ENCODE measurements at places on chromosomes 3 and 15.

GRCh38 chr3:140794507-140794906 is 116.6 kb downstream of the TRIM42 start:
- DNase-seq, result no peak

GRCh38 chr3:53658613-53659193 is 164.3 kb downstream of the CACNA1D start:
- DNase-seq, result peak; percentile 54

GRCh38 chr3:191328962-191329653 is at the start of gene CCDC50:
Gene CCDC50, plus strand, starts transcription at chr3:191329394. Its CDS starts 281 bp downstream, at chr3:191329675.
- peak; percentile 67 for DNase-seq

- no peak for DNase-seq
Observed at GRCh38 chr3:149003653-149004305, 12.4 kb downstream of the GYG1 start.

DNA sequence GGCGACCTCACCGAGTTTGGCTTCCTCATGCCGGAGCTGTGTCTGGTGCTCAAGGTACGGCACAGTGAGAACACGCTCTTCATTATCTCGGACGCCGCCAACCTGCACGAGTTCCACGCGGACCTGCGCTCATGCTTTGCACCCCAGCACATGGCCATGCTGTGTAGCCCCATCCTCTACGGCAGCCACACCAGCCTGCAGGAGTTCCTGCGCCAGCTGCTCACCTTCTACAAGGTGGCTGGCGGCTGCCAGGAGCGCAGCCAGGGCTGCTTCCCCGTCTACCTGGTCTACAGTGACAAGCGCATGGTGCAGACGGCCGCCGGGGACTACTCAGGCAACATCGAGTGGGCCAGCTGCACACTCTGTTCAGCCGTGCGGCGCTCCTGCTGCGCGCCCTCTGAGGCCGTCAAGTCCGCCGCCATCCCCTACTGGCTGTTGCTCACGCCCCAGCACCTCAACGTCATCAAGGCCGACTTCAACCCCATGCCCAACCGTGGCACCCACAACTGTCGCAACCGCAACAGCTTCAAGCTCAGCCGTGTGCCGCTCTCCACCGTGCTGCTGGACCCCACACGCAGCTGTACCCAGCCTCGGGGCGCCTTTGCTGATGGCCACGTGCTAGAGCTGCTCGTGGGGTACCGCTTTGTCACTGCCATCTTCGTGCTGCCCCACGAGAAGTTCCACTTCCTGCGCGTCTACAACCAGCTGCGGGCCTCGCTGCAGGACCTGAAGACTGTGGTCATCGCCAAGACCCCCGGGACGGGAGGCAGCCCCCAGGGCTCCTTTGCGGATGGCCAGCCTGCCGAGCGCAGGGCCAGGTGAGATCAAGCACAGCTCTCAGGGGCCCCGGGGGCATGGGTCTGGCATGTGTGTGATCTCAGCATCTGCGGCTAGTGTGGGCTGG is 7.1 kb upstream of the STAB1 start:
- DNase-seq, result no peak

GRCh38 chr3:132594498-132594897 is 2.6 kb upstream of the ACKR4 start:
- no peak for DNase-seq

GRCh38 chr15:81255958-81256320 is 59.3 kb downstream of the IL16 start:
- no peak for DNase-seq

GRCh38 chr15:79724312-79724711 is 172.5 kb downstream of the MTHFS start:
- DNase-seq, result no peak

DNA sequence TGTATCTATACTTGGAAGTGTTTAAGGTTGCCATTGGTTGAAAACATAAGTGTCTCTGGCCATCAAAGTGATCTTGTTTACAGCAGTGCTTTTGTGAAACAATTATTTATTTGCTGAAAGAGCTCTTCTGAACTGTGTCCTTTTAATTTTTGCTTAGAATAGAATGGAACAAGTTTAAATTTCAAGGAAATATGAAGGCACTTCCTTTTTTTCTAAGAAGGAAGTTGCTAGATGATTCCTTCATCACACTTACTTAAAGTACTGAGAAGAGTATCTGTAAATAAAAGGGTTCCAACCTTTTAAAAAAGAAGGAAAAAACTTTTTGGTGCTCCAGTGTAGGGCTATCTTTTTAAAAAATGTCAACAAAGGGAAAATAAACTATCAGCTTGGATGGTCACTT is 19.7 kb downstream of the B3GNT5 start:
- DNase-seq, result no peak

Data from LoVo (cell line).